ENCODE measurements at places on chromosomes 5 and 9. TPM values are rescaled to one million over a fixed set of nuclear protein-coding genes. Genes with fewer than 3 reads are reported as not detected.

AK1 gene
- 6.6 TPM for total RNA-seq

CD180 gene
- 1.3 TPM for total RNA-seq

LMX1B gene
- 0.05 TPM for total RNA-seq

IL9 gene
- total RNA-seq = 0.52 TPM

SHOC1 gene
- total RNA-seq = under 0.01 TPM

Data from thymus (tissue), 14 donors.